ENCODE measurements at places on chromosomes 16 and 17.
A peak's percentile ranks its signal among the peaks of the same experiment; 100 is the strongest.

DNA sequence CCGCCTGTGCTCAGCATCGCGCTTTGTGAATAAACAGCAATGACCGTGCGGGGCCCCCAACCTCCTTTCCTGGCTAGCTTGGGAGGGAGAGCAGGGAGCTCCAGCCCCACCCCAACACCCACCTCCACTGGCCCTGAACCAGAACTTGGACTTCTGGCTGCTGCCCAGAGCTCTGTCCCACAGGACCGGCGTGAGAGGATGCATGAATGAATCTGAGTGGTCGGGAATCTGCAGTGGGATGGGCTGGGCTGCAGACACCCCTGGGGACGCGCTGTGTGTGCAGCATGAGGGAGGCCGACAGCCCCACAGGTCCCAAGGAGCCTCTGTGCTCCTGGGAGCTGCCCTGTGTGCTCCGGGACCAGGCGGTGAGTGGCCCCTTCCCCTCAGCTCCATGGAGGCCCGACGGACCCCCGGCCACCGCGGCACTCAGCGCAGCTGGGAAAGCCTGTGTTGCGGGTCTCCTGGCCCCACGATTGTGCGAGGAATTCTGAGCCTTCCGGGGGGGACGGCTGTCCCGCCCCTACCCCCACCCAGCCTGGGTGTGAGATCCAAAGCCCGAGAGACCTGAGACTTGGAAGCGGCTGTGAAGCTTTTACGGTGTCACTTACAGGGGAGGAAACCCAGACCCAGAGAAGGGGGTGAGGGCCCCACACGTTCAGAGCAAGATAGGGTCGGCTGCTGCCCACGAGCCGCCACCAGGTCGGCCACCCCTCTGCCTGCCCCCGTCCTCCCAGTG, 5.4 kb downstream of the PIEZO1 start:
- DNase-seq, result peak; percentile 7

DNA sequence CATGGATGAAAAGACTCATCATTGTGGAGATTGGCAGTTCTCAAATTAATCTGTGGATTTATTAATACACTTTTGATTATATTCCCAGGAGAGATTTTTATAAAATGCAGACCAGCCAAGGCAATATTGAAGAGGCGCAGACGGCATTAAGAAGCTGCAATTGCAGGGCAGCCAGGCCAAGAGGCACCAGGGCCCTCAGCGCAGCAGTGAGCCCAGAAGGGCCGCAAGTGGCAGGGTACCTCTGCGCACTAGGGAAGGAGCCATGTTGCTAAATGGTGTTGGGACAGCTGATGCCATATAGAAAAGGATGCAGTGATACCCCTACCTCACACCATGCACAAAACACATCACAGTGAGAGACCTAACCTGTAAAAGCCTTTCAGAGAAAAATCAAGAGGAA, 36.6 kb upstream of the CHMP6 start:
- DNase-seq, result no peak

- DNase-seq, result no peak
These were observed 10.5 kb downstream of the PER1 start for GRCh38 chr17:8141741-8142140.

GRCh38 chr17:2369551-2370210, 31.2 kb downstream of the MNT start:
- DNase-seq, result no peak

GRCh38 chr16:69930117-69930776, 20.9 kb upstream of the CLEC18A start:
- DNase-seq, result no peak

DNA sequence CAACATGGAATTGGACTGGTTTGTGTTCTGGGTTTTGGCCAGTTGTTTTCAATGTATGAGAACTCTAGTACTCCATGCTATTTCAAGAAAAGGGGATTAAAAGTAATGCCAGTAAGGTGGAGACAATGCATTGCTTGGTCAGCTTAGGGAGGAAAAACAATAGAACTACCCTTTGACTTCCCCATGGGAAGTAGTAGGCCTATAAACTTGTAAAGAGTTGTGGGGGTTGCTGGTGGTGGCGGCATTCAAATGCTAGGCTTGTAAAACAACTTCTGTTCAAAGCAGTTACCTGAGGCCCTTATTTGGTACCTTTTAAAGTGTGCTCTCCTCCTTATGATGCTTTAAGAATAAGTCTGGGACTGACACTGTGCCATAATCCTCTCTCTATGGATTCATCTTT, 9.4 kb downstream of the MAP3K3 start:
- DNase-seq, result no peak

DNA sequence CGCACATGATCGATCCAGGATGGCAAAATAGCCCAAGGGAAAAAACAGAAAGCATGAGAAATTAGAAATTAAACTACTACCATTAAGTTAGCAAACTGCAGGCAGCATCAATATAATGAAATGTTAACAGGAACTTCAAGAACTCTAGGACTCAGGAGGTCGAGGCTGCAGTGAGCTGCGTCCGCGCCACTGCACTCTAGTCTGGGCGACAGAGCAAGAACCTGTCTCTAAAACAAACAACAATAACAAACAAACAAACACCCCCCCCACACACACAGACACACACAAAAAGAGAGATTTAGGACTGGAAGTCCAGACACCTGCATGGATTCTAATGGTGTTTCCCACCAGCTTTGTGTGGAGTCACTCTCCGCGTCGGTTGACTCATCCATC, 525 bp upstream of the SEPHS2 start:
- DNase-seq, result no peak

DNA sequence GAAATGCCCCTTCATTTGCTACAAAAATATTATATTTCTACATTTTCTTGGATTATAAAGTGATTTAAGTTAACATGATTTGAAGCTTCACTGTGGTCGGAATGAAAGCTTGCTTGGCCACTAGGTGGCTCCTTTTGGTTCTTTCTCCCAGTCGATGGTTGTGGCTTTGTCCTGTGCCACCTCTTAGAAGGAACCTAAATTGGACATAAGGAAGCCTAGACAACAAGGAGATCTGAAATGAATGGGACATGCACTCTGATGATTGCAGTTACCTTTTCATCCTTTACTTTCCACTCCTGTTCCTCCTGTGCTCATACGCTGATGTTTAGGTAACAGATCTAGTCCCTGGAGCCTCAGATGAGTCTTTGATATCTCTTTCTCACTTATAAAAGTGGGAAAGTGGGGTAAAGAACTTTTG, 39.2 kb downstream of the FTO start:
- DNase-seq, result no peak

- DNase-seq, result no peak
These were observed 3.8 kb upstream of the DCAF7 start for GRCh38 chr17:63546308-63547082.

DNA sequence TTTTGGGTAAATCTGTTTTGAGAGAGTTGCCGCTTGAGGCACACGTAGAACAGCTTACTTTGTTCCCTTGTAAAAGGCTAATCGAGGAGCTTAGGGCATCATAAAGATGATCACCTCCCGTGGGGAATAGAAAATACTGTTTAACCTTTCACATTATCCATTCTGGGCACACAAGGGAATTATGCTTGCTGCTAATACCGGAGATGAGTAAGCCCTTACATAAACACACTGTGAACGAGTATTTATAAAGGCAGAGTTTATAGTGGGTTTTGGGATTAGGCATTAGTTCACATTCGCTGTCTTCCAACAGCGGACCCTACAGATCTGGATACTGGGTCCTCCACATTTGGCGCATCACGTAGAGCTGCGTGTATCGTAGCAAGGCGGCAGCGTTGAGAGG, 51.2 kb upstream of the CNTNAP4 start:
- no peak for DNase-seq

Measured in T-helper 17 cell (primary cell).